Upper lobe of left lung (tissue), 6 donors: ENCODE measurements at places on chromosomes 1 and 21. TPM values are rescaled to one million over a fixed set of nuclear protein-coding genes. Genes with fewer than 3 reads are reported as not detected.

DNA sequence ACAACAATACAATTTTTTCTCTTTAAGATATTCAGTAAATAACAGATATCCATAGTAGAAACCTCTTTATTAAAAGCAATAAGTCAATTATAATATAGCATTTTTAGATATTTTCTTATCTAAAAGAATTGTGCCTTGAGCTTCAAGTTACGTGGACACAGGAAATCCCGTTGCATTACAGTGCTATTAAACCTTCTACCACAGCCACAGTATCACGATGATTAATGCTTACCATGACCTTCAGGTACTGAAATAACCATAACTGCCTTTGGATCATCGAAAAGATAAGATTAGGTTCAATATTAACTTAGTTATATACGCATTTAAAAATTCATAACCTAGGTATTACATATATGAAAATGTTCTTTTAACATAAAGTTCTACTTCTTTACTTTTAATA is 17.9 kb downstream of the B3GALNT2 start:
- no peak overlapping the region for H3K4me3 ChIP-seq
- no peak overlapping the region for H3K27ac ChIP-seq
- no peaks in the 10 kb centered on the region for H3K27me3 ChIP-seq

Gene LRRC38
- total RNA-seq: 0.11 TPM

GRCh38 chr1:185483664-185484450 is 166.8 kb upstream of the IVNS1ABP start:
- peak overlapping the region; percentile 12 for H3K27ac ChIP-seq
- DNase-seq: no peak
- no peak overlapping the region for H3K4me3 ChIP-seq
- no peaks in the 10 kb centered on the region for H3K27me3 ChIP-seq

GRCh38 chr1:239526391-239526790 is 140.0 kb downstream of the CHRM3 start:
- no peak for DNase-seq
- no peaks in the 10 kb centered on the region for H3K36me3 ChIP-seq
- no peaks in the 10 kb centered on the region for H3K4me1 ChIP-seq
- H3K27me3 ChIP-seq: no peaks in the 10 kb centered on the region
- H3K27ac ChIP-seq: no peak overlapping the region
- no peak overlapping the region for H3K4me3 ChIP-seq

- no peaks in the 10 kb centered on the region for H3K4me1 ChIP-seq
- H3K4me3 ChIP-seq: no peak overlapping the region
- no peak overlapping the region for H3K27ac ChIP-seq
- H3K27me3 ChIP-seq: no peaks in the 10 kb centered on the region
Observed at GRCh38 chr1:11461531-11462137, 17.3 kb upstream of the DISP3 start.

Gene TDRD5
- not detected for total RNA-seq

- H3K27me3 ChIP-seq: no peaks in the 10 kb centered on the region
- H3K4me3 ChIP-seq: no peak overlapping the region
- H3K27ac ChIP-seq: no peak overlapping the region
- DNase-seq: no peak
- no peaks in the 10 kb centered on the region for H3K36me3 ChIP-seq
- H3K4me1 ChIP-seq: no peaks in the 10 kb centered on the region
Observed at GRCh38 chr1:219039017-219039681, 134.5 kb upstream of the LYPLAL1 start.

DNA sequence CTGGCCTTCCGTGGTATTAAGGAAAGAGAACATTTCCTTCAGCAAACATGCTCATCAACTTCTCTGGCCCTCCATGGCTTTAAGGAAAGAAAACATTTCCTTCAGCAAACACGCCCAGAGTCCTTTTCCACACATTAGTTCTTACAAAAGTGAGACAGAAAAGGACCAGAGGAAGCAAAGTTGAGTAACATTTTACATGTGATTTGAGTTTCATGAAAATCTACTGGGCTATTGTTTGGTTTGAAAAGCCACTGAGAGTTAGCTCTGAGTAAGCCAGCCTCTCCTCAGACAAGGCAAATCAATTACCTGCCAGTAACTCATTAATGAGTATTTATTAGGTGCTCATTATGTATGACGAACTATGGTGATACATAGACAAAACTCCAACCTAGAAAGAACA is 78.0 kb downstream of the NID1 start:
- no peaks in the 10 kb centered on the region for H3K4me1 ChIP-seq
- no peak overlapping the region for H3K4me3 ChIP-seq
- no peak for DNase-seq
- no peak overlapping the region for H3K27ac ChIP-seq
- peaks cover 5% of the 10 kb centered on the region for H3K36me3 ChIP-seq

GRCh38 chr1:234727018-234727940 is 117.3 kb upstream of the IRF2BP2 start:
- no peaks in the 10 kb centered on the region for H3K36me3 ChIP-seq
- no peaks in the 10 kb centered on the region for H3K27me3 ChIP-seq
- no peak for DNase-seq

- no peak for DNase-seq
- no peaks in the 10 kb centered on the region for H3K27me3 ChIP-seq
- H3K4me3 ChIP-seq: no peak overlapping the region
Observed at GRCh38 chr1:177790566-177790965, 179.3 kb downstream of the SEC16B start.

DNA sequence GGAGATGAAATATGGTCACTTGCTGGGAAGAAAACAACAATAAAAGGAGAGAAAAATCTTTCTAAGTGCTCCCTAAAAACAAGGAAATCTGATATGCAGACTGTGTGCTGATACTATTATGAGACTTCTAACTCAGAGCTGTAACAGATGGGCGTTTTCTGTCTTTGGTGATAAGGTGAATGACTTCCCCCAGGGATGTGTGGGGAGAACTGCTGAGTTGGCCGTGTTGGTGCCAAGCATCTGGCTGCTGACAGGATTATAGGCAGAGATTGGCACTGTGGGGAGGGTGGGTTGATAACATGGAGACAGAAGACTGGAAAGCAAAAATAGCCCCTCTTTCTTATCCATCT is 438.5 kb upstream of the PLXNA2 start:
- H3K4me1 ChIP-seq: no peaks in the 10 kb centered on the region
- no peak for DNase-seq
- no peak overlapping the region for H3K4me3 ChIP-seq
- H3K27ac ChIP-seq: peak overlapping the region; percentile 8
- no peaks in the 10 kb centered on the region for H3K27me3 ChIP-seq

DNA sequence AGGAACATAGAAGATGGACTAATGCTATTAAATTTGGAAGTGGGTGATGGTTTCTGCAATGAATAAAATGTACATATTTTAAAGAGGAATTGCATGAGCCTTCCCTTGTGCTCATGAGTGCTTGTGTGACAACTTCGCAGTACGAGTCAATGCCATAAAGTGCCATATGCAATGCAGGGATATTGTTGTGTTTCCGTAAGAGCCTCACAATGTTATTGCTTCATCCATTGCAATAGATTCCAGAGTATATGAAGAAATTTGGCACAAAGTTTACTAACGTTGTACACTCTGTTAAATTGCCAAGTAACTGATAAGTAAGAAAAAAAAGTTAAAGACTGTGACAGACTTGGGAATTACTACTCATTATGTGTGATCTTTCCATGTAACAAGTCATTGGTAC is 22.3 kb downstream of the BTG3 start:
- DNase-seq: no peak
- H3K4me3 ChIP-seq: no peak overlapping the region
- H3K4me1 ChIP-seq: no peaks in the 10 kb centered on the region
- no peak overlapping the region for H3K27ac ChIP-seq
- H3K27me3 ChIP-seq: no peaks in the 10 kb centered on the region

- H3K36me3 ChIP-seq: no peaks in the 10 kb centered on the region
- H3K27me3 ChIP-seq: no peaks in the 10 kb centered on the region
- H3K4me3 ChIP-seq: no peak overlapping the region
- H3K27ac ChIP-seq: no peak overlapping the region
Observed at GRCh38 chr1:106746448-106747085, 309.9 kb upstream of the PRMT6 start.

Gene GUCA2B
- not detected for total RNA-seq
